Activated CD8-positive, alpha-beta memory T cell treated with anti-CD3 and anti-CD28 coated beads for 1 hour (primary cell): ENCODE measurements at places on chromosomes 5 and 9.

DNA sequence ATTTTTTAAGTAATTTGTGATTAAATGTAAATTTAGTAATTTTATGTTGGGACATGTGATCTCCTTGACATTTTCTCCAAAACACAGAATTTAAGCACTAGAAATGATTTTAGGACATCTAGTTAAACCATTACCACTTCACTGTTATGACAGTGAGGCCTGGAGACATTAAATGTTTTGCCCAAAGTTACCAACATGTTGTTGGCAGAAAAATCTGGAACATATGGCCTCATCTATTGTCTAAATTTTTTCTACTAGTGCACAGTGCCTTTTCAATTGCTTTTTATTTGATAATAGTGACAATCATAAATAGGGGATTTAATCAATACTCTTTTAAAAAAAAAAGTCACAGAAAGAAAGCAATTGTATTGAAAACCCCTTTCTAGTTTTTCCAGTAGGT, 45.6 kb downstream of the PIK3R1 start:
- DNase-seq: no peak

- DNase-seq: no peak
Measured at GRCh38 chr5:97163360-97163764, 19.7 kb downstream of the RIOK2 start.

GRCh38 chr9:77903666-77904285, 127.8 kb downstream of the GNAQ start:
- no peak for DNase-seq

- DNase-seq: no peak
Measured at GRCh38 chr9:2220036-2220435, 204.9 kb downstream of the SMARCA2 start.

GRCh38 chr5:126720369-126720768, 56.6 kb upstream of the LMNB1 start:
- DNase-seq: no peak

GRCh38 chr5:150460781-150461180, 11.2 kb upstream of the RPS14 start:
- no peak for DNase-seq

DNA sequence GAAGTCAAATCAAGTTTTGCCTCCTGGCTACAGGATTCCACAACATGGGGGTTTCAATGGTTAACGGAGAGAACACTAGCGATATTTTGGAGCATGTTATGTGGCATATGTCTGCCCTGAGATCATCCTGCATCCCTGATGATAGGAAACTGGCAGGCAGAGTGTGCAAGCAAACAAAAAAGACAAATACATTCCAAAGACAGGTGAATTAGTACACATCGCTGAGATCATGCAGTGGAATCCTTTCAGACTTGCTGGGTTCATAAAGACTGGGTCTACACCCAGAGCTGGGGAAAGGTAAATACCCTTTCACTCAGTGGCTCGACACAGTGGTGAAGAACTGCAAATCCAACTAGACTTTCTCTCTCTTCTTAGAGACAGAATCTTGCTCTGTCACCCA, 286.5 kb downstream of the EFNA5 start:
- no peak for DNase-seq

DNA sequence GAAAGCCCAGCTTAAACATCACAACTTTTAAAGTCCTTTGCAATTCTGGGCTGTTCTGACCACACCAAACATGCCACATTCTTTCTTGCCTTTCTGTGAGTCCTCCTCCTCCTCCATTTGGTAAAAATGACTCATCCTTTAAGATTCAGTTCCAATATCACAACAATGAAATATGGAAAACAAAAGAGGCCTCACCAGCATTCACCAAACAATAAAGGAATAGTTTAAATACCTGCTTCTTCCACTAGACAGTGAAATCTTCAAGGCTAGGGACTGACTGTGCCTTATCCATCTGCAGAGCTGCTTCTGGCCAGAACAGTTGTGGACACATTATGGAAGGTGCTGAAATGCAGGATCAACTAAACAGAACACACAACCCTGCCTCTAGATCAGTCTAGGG, 36.0 kb downstream of the NR6A1 start:
- DNase-seq: no peak

- DNase-seq: no peak
Measured at GRCh38 chr5:10578293-10578665, 14.4 kb downstream of the ANKRD33B start.

DNA sequence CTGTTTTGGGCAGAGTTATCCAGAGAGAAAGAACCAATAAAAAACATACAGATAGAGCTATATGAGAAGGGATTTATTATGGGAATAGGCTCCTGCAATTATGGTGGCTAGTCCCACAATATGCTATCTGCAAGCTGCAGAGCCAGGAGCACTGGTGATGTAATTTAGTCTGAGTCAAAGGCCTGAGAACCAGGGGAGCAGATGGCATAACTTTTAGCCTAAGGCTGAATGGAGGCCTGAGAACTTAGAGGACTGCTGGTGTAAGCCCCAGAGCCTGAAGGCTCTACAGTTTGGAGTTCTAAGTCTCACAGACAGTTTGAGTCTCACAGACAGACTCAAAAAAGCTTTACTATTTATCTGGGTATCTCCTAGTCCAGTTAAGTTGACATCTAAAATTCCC, 263.8 kb downstream of the FBXL7 start:
- no peak for DNase-seq

DNA sequence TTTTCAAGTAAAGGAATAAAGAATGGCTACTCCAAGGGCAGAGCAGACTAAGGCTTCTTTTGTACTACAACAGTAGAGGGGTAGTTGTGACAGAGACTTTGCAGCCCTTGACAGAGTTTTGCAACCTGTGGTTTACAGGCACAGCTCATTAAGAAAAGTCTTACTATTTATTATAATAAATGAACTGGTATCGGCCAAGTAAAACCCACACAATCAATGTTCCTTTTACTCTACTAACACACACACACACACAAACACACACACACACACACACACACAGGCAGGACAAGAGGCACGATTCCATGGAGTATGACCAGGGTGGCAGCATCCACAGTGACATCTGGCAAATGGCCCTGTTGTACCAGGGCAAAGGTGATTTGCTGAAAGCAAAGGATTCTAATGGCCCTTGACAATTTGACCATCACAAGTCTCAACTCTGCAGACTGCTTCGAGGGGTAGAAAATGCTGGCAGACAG, 59.1 kb upstream of the GOLPH3 start:
- no peak for DNase-seq

DNA sequence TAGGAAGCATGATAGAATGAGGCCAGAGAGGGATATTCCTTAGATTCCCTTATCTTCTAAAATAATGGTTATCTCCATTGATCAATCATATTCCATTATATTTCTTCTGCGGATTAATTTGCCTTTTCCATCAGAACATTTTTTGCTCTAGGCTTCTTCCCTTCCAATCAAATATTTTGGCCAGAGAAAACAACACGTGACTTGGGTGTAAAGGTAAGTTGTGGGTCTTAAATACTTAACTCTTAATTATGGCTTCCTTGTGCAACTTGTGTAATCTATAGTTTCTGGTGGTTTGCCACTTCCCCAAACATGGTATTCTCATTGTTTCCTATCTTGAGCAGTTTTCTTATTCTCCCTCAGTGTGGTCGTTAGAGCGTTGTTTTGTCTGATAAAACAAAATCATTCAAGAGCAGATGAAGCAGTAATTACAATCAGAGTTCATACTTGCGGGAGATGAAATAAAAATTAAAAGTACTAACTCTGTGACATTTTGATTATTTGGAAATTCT, 889.3 kb downstream of the MAT2B start:
- no peak for DNase-seq

- DNase-seq: no peak
Measured at GRCh38 chr5:142817949-142818431, 47.8 kb downstream of the ARHGAP26 start.

GRCh38 chr5:139694556-139695177, 46.5 kb downstream of the CXXC5 start:
- DNase-seq: no peak

GRCh38 chr5:128480906-128481633, 57.0 kb downstream of the FBN2 start:
- DNase-seq: no peak

DNA sequence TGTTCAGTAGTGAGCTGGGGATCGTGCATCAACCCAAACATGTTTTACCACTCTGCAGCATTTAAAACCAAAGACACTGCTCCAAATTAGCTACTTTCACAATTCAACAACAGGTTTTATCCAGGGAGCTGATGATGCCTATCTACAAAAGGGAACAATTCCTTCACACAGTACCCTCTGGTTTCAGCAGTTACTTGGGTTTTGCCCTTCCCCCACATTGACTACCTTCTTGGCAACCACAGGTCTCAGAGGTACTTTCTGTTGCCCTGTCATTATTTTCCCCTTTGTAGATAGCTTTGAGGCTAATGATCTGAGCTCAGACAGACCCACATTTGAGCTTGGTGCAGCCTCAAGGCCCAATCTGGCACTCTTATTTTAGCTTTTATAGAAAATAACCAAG, 96.1 kb downstream of the WDR41 start:
- no peak for DNase-seq

GRCh38 chr5:151086192-151086869, 5.5 kb upstream of the TNIP1 start:
- DNase-seq: no peak

DNA sequence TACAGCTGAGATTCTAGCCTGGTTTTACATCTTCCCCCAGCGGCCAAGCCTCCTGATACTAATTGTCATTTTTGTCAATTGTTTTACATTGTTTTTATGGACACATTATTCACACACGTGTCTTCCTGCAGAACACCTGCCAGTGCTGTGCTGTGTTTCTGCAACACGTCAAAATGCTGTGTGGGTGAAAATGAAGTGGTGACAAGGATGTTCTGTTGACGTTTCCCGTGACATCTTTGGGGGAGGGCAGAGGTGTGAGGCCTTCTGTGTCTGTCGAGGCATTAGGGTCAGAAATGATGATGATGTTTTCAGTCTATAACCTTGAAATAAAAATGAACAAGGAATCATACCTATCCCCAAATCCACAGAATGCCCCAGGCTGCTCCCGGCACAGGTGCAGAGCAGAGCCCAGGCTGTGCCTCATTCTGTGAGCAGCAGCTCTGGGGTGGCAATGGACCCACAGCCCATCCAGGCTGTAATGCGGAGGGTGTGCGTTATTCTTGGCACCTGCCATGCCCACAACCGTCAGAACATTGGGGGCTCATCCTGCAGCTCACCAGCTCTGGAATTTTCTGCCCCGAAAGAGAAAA, 23.6 kb upstream of the CEP72 start:
- no peak for DNase-seq

DNA sequence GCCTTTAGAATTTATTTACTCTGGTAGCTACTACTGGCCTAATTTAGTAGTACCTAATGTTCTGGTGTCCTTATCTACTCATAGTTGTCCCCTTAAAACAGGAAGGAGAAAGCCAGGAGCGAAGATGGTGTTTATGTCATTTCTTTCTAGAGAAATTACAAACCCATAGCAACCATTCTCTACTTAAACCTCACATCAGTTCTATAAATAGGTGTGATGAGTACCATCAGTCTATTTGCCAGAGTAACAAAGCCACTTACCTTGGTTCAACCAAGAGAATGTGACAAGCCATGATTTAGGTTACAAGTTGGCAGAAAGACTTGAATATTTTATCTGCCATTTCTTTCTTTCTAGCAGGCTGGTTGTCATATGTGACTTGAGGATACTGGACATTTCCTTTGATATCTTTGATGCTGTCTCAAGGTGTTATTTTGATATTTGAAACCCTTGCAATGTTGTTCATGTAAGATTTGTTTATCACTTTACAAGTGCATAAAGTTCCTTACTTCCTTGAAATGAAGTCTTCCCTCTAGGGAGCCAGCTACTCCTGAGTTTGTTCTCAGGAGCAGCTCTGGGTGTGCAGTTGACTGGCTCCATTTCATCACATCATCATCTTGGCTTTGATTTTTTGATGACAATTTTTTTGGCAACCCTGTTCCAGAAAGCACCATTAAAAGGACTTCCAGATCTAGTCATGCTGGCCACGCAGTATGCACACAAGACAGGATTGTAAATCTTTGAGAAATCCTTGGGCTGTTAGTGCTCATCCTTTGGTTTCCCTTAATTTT, 286.8 kb downstream of the ARHGAP26 start:
- DNase-seq: no peak

DNA sequence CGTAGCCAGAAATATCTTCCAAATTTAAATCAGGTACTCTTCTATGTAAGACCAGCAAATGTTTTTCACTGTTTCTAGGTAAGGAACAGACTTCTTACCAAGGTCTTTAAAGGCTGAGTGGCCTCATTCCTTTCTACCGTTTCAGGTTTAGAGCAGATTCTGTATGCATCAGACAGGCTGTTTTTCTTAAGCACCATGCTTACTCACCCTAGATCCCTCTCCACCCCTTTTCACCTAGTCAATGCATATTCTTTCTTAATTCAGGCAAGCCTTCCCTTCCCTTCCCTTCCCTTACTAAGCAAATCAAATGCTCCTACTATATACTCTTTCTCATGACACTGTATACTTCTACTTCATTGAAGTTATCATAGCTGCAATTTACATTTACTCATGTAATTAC, 70.7 kb downstream of the RFX3 start:
- no peak for DNase-seq

GRCh38 chr9:114355821-114356220, 26.2 kb downstream of the ORM2 start:
- DNase-seq: no peak

- no peak for DNase-seq
Measured at GRCh38 chr9:93577078-93577974, 942 bp downstream of the PHF2 start.

- no peak for DNase-seq
Measured at GRCh38 chr5:151647320-151647861, 39.3 kb downstream of the SPARC start.

DNA sequence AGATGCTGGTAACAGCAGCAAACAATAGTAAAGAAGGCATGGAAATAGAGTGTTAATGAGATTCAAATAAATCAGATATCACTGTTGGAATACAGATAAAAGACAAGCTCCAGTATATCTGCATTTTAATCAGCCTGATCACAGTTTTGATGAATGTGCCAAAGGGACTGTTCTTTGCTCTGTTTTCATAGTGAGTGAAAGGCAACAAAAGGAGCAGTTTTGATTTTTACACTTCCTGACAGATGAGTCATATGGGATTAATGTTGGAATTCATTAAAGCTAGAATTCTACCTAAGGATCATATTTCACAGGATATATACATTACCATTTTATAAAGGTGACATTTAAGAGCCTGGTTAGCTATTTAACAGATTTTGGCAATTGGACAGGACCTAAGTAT, 743.3 kb upstream of the PTPRD start:
- DNase-seq: no peak

DNA sequence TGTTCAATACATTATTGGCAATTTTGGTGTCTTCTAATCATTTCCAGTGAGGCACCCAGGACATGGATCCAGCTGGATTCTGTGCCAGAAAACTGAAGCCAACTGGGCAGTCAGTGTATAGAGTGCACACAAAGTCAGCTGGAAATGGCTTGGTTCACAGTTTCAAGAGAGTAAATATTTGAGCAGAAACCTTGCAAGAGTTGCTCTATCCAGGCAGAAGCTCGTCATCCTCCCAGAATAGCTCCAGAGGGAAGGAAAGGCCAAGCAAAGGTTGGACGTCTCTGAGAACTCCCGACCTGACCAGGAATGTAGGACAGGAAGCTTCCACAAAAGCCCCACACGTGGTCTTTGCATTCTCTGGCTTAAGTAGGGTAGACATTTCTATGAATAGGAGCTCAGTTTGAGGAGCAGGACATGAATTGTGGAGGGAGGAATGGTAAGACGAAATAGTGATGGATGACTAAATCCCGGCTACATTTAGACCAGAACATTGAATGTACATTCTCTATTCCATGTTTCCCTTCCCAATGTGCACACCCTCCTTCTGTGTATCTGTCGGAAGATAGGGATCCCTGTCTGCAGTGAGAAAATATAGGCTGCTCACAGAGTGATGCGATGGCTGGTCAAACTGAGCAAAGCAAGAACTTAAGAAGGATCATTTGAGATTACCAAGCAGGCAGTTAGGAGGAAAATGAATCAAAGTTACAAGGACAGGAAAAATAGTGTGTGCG, 72.7 kb upstream of the FCN2 start:
- DNase-seq: no peak
